HCEC 1CT (cell line): ENCODE measurements at places on chromosomes 16 and 17.

- DNase-seq, result no peak
Observed at GRCh38 chr17:10170233-10170632, 28.2 kb downstream of the GAS7 start.

DNA sequence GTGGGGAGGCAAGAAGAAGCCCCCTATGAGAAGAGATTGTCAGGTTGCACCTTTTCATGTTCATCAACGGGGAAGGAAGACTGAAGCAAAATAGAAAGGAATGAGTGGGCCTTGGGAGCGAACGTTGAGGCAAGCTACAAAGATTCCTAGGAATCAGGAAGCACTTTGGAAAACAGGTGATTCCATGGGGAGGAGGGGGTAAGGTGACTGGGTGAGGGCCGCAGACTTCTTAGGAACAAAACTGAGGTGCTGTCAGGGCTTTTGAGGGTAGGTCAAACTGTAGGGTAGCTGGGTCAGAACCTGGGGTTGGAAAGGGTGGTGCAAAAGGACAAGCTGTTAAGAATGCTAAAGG lies 528 bp downstream of the ITFG1 start:
- DNase-seq, result no peak

DNA sequence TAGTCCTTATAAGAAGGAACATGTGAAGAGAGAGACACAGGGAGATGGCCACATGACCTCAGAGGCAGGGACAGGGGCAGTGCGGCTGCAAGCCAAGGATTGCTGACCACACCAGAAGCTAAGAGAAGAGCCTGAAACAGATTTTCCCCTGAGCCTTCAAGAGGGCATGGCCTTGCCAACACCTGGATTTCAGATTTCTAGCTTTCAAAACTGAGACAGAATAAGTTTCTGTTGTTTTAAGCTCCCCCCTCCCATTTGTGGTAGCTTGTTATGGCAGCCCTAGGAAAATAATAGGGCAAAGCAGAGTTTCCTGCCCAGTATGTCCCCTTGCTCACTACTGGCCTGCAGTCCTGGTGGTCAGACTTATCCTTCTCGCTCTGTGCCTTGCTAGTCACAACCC lies 204.5 kb downstream of the CCDC182 start:
- no peak for DNase-seq

DNA sequence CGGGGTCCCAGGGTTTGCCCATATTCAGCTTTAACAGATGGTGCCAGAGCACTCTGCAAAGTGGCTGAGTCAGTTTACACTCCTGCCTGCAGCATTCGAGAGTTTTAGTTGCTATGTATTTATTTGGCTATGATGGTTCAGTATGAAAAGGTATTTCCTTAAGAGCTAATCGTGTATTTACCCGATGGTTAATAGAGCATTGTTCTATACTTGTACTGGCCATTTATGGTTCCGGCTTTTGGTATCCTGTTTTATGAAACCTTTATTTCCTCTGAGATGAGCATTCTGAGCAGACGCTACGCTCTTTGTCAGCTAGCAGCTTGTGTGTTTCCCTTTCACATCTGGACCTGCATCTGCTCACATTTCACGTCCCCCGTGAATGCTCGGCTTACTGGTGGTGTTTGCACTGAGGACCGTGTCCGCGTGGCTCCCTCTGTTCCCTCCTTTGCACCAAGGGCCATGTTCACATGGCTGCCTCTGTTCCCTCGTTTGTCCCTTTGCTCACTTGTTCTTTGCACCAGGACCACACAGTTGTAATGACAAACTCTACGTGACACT lies 149.1 kb upstream of the CHMP6 start:
- DNase-seq, result no peak

- no peak for DNase-seq
Observed at GRCh38 chr16:64459821-64460220, 662.0 kb downstream of the CDH11 start.

GRCh38 chr16:62068747-62069146 lies 32.5 kb upstream of the CDH8 start:
- DNase-seq, result no peak

GRCh38 chr16:67648764-67649407 lies 3.9 kb downstream of the CARMIL2 start:
- no peak for DNase-seq

DNA sequence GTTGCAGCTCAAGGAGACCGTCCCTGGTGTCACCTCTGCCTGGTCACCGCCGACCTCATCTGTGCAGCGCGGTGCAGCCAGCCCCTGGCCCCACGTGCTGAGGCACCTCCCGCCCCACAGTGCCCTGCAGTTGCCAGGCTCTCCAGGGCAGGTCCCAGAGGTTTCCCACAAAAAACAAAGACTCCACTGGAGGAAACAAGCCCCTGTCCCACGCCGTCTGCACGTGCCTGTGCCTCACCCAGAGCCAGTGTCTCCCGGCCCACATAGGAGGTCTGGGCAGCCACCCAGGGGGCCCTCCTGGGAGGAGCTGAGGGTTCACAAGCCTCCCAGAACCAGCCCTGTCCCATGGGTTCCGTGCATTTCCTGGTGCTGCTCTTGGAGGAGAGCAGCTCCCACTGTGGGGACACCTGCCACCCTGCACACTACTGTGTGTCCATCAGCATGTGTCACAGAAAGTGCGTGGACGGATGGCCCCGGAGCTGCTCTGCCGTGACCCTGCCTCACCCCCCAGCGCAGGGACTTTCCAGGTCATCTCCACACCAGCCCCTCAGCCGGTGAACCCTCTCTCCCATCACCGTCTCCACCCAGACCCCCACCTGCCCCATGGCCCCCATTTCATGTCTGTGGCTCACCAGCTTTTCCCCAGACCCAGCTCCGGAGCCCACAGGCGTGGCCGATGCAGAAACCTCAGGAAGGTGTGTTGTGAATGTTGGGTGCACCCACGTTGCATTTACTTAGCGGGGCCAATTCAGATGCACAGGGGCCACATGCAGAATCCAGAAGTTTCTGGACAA lies 17.0 kb upstream of the CDH15 start:
- DNase-seq, result no peak

GRCh38 chr16:76984196-76984595 lies 206.8 kb upstream of the MON1B start:
- DNase-seq, result no peak

- peak; percentile 6 for DNase-seq
Observed at GRCh38 chr16:71338193-71338592, 20.3 kb upstream of the CALB2 start.

DNA sequence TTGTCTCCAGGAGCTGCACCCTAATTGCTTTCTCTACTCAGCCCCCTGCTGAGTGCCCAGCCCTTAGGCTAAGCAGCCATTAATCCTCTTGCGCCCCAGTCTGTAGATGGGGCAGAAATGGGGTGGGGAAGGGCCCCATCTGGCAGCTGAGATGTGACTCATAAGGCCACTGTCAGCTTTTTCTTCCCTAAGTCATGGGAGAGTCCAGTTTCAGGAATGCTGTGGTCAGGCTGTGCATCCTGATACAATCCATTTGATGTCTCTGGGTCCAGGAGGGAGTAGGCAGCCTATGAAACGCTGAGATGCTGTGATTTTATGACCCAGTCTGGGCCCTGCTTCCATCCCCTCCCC lies 12.3 kb downstream of the PLXDC1 start:
- DNase-seq, result peak; percentile 95

DNA sequence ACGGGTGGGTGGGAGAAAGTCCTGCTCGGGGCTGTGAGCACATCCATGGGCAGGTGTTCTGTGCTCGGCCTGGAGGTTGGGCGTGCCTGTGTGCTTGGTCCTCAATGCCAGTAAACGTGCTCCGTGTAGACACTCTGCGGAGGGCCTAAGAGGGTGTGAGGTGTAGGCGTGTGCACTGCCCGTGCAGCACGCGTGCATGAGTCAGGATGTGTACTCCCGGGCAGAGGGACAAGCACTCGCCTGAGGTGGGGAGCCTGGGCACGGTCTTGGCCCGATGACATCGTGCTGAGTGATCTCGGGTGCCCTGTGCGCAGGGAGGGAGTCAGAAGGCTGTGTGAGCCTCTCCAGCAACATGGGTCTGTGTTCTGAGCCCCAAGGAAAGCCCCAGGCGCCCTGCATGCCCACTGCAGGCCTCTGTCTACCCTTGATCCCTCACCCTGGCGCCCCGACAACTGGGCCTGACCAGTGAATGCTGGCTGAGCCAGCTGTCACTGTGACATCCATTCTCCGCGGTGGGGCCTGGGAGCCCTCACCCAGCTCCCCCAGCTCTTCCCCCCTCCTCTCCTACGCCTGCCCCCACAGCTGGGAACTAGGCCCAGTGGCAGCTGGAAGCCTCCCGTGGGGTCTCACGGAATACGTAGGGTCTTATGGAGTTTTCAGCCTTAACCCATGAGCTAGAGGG lies 23.5 kb upstream of the NXPH3 start:
- DNase-seq, result peak; percentile 15

DNA sequence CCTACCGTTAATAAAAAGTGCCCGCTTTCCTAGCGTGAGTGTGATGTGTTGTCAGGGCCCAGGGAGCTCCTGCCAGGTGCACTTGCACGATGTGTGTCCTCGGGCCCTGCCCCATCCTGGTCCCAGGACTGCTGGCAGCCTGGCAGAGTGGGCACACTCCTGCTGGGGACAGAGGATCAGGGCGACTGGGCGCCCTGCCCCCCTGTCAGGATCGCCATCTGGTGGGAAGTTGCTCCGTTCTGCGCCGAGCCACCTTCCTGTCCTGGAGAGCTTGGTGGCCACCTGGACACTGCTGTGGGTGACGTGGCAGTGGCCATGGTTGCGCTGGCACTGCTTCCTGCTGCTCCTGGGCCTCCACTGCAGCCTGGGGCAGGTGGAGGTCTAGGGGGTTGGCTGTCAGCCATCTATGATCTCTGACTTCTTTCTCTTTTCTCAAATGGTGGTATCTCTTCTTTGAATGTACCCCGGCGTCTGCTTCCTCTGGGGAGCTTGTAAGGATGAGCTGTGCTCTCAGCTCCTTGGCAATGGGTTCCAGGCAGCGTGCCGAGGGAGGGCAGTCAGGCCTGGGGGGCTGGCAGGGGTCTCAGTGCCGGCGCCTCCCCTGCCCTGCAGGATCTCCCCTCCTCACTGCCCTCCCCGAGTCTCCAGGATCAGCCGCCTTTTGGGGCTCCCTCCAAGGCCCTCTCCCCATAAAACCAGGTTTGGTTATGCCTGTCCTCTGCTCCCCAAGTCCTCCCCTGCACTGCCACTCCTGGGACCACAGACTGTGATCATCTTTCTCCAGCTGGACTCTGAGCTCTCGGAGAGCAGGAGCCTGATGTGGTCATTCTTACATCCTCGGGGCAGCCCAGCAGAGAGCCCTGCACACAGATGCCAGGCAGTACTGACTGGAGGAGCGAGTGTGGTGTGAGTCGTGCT lies 76.9 kb downstream of the AMFR start:
- DNase-seq, result peak; percentile 47

DNA sequence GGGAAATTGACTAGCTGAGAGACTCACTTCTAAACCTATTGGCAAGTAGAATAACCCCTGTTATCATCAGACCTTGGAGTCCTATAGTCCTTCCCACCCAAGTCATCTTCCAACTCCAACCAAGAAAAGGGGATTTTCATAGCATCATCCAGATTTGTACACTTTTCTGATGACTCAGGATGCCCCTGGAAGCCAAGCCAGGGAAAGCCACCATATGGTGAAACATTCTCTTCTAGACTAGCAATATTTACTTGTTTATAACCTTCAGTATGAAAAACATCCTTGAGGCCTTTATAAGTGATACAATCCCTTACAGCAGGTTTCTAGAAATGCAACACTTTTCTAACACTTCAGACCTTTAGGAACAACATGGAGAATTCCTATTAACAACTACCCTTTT lies 618.8 kb upstream of the CDH11 start:
- no peak for DNase-seq

DNA sequence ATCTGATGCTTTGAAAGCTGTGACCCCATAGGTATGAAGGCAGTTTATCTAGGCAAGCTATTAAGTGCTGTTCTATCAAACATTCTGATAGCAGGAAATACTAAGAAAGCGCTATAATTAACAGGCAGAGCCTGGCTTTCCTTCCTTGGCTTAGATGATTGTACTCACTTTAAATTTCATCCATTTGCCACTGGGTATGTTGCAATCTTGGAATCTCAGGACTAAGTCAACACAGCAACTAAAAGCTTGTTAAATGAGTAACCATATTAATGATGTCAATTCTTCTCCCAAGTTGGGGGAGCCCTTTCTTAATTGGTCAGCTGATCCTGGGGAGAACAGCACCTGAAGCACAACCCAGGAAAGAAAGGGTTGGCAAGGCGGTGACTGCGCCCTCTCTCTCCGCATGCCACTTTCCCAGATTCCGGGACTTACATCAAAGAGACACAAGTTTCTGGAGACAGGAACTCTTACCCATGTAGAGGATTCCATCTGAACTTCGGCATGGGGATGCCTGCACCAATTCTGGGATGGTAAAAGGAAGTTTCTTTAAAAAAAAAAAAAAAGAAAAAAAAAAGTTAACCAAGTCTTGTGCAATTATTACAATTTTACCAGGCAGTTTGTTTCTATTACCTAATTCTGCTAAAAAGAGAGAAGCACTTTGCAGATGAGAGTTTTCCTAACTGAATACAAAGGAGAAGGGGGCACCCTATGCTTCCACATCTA lies 54.4 kb upstream of the ICAM2 start:
- DNase-seq, result peak; percentile 59

DNA sequence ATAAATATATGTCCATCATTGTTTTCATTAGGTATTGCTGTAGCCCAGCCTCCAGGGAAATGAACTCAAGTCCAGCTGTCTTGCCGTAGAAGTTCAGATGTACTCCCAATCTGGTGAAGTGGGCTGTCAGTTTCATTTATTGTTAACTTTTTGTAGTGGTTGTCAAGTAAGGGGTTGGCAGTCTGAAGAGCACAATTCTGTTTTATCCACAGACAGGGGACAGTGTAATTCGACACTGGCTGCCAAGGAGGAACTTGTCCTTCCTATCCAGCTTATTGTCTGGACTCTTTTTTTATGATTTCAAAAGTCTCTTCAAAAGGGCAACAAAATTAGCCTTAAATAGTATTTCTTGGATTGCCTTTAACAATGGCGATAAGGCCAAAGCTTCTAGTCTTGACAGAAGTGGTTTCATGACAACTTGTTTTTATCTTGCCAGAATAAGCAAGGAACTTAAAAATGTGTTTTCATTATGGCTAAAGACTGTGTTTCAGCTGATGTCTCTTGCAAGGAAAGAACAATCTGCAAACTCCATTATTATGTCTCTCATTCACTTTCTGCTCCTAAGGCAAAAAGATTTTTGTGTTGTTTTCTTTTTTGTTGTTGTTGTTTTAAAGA lies 73.9 kb upstream of the TANC2 start:
- DNase-seq, result no peak

GRCh38 chr17:33097411-33097810 lies 105.8 kb downstream of the SPACA3 start:
- DNase-seq, result no peak

- no peak for DNase-seq
Observed at GRCh38 chr16:80602894-80603293, 62.1 kb downstream of the DYNLRB2 start.

GRCh38 chr16:83721676-83722075 lies 86.1 kb upstream of the HSBP1 start:
- no peak for DNase-seq

- no peak for DNase-seq
Observed at GRCh38 chr17:3679531-3680126, 11.0 kb downstream of the EMC6 start.

DNA sequence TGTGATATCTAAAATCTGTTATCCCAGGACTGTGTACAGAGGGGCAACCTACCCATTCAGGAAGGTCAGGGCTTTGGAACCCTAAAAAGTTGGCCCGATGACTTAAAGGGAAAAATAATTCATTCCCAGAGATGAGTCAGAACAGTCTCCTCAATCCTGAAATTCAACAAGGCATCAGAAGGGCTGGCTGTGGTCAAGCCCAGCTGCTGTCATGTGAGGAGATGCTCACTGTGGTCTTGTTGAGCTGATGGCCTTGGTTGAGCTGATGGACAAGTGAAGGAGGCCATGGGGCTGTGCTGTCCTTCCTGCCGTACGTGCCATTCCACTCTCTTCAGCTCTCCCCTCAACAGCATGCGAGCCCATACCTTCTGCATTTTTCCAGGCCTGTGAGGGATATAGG lies 20.9 kb upstream of the DRG2 start:
- DNase-seq, result peak; percentile 16
